ENCODE measurements at places on chromosomes 12 and 14.
A peak's percentile ranks its signal among the peaks of the same experiment; 100 is the strongest.

- no peak for DNase-seq
Measured at GRCh38 chr14:71183876-71184689, 276.8 kb downstream of the PCNX1 start.

DNA sequence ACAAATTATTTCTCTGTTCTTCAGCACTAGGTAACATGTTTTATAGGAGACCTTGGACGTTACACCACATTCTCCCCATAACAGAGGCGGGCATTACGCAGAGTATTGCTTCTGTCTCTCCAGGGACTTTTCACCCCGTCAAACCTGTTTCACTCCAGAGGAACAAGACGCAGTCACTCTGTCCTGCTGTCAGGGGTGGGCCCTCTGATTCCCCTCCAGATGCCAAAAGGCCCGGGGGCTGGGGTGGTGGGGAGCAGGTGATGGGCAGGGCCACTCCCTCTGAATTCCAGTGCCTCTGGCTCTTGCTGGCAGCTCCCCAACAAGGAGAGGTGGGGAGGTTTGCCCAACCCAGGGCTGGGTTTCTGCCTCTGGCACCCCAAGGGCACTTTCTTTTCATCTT, 71.9 kb downstream of the NTF3 start:
- no peak for DNase-seq

DNA sequence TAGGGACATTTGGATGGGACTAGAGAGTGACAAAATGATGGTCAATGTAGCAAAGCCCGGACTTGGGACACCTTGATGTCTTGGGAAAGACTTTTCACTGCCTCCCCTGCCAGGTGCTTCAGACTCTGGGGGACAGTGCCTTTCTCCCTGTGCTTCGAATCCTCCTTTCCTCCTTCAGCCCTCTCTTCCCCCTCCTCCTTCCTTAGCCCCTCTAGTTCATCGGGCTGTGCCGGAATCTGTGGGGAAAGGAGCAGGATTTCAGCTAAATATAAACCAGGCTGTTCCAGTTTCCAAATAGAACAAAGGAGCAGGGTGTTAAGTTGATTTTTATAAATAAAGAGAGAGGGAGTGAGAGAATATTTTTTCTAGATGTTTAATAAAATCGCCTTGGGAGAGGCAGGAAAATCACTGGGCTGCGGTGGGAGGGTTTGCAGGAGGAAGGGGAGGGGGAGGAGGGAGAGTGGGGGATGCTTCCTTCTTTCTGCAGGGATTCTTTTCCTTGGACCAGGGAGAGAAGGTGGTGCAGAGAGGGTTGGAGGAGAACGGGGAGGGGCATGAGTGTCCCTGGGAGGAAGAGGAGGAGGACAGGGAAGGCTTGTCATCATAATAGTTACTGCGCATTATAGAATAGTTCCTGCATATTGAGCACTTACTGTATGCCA, 21.3 kb upstream of the CABP1 start:
- no peak for DNase-seq

DNA sequence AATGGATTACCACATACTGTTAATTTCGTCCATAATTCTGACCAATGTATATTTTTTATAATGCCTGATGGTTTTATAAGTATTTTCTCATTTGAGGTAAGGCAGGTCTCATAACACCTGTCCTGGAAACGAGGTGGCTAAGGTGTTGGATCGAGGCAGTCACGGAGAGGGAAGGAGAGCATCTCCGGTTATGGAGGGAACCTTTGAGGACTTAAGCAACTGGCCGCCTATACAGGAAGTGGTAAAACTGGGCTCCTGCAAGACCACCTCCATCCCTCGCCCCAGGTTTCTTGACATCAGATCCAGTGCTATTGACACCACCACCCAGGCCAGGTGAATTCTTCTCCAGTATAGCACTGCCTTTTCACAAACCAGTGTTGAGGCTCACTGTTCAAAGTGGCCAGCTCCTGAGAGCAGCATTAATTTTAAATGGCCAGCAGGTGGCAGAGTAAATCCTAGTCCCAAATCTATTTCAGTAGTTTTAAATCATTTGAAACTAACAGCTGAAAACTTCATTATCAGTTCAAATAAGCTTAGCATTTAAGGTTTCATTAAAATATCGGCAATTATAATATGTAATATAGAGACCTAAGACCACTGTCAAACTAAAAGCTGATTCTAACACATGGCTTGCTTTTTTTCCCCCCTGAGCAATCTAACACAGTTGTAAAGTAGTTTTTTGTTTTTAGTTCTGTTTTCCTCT, 100.8 kb downstream of the PPM1A start:
- peak; percentile 9 for DNase-seq

DNA sequence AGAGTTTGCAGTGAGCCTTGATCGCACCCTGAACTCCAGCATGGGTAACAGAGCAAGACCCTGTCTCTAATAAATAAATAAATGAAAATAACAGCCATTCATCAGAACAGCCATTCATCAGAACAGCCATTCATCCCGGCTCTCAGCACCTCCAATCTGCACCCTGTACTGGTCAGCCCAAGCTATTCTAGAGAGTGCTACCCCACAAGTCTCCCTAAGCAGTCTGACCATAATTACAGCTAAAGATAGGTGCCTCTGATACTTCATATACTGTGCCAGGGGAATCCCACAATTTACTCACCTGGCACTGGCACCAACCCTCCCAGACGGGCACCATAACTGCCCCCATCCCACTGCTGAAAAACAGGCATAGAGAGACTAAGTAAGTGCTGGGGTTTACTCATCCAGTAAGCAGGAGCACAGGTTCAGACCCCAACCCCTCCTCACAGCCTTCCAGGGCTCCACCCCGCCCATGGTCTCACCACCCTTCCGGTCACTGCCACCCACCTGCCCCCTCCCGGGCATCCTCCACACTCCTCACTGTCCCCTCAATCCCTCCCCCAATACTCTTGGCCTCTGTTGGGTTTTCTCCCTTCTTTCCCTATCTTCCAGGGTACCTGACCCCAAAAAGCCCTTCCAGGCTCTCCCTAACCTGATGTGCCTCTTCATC, 15.2 kb upstream of the EIF5 start:
- no peak for DNase-seq

DNA sequence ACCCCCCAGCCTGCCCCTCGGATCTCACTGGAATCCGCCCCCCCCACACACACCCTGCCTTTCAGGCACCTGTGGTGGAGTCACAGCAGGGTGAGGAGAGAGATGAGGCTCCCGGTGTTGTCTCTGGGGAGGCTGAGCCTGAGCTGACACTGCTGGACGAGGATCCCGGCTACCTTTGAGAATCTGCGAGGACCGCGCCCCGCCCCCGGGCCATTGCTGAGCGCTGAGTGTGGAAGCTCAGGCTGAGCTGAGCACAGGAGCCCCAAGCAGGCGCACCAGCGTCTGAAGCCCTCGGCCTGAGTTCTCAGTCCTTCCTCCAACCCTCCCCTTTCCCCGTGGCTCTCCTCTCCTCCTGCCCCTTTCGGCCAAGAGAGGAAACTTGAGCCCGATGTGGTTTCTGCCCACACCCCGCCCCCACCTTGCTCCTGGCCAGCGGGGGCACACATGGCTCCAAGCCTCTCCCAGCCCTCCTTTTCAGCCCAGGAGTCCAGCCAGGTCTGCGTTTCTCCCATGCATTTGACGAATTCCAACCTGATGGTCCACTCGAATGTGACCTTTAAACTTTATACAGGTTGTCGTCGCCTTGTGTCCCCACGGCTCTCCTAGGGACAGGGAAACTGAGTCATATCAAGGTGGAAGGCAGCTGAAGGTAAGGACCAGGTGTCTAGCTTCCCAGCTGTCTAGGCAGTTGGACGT, at the start of gene NFE2:
NFE2 (minus strand) TSS at position 284 of the 696 bp plus-strand sequence. CDS start 5,767 bp downstream, outside the sequence.
- peak; percentile 39 for DNase-seq

DNA sequence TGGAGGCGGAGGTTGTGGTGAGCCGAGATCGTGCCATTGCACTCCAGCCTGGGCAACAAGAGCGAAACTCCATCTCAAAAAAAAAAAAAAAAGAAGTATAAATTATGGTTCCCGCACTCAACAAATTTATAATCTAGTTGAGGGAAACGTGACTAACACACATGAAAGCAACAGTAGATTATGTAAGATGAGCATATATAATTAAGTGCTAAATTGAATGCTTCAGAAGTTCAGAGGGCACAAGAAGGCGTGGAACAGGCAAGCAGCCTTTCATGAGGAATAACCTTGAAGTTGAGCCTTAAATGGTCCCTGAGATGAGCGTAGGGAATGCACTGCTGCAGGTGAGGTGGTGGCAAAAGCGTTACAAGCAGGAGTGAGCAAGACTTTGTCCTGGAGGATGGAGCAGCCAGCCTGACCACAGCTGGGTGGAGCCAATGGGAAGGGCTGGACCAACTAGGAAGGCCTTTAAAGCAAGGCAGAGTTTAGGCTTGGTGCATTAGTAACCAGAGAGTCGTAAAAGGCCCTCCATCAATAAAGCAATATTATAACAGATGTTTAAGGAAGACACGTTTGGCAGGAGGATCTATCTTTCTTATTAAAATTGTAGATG, 30.6 kb upstream of the TUBA1A start:
- no peak for DNase-seq

DNA sequence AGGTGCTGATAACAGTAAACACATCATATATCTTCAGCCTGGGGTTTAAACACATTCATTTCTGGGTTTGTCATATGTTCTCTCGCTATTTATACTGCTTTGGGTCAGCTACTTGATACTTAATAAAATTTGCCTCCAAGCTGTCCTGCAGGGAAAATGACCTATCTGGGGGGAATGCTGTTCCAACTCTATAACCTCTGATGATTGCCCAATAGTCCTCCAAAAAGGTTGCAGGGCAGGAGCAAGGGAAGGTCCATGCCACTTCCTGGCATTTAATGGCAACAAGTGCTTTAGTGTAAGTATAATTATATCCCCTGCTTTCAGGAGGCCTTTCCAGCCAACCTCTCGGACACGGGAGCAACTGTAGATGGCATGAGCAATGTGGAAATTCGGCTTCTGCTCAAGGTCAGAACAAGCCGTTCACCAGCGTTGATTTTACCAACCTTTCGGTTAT, 198.0 kb upstream of the EEA1 start:
- no peak for DNase-seq

- DNase-seq = no peak
Measured at GRCh38 chr14:89252887-89253532, 164.0 kb downstream of the FOXN3 start.

- DNase-seq = no peak
Measured at GRCh38 chr14:90829677-90830076, 13.4 kb upstream of the TTC7B start.

GRCh38 chr14:54796961-54797360, 105.7 kb downstream of the GCH1 start:
- no peak for DNase-seq

DNA sequence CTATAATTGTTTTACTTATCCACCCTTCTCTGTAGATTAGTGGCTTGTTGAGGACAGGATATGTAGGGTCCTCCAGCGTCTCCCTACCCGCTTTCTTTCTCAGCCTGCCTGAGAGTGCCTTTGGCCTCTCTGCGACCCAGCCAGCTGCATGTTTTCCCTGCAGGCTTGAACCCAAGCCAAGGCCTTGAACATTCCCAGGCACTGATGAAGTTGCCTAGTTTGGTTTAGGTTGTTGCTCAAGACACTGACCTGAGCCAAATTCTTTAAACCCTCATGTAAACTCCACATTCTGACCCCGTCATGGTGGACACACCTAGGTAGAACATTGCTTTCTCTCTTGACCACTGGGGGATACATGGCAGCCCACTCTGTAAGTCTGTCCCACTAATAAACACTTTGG, 33.4 kb upstream of the TXNRD1 start:
- peak; percentile 79 for DNase-seq

- peak; percentile 84 for DNase-seq
Measured at GRCh38 chr12:2853626-2854025, 3.2 kb downstream of the TEX52 start.

DNA sequence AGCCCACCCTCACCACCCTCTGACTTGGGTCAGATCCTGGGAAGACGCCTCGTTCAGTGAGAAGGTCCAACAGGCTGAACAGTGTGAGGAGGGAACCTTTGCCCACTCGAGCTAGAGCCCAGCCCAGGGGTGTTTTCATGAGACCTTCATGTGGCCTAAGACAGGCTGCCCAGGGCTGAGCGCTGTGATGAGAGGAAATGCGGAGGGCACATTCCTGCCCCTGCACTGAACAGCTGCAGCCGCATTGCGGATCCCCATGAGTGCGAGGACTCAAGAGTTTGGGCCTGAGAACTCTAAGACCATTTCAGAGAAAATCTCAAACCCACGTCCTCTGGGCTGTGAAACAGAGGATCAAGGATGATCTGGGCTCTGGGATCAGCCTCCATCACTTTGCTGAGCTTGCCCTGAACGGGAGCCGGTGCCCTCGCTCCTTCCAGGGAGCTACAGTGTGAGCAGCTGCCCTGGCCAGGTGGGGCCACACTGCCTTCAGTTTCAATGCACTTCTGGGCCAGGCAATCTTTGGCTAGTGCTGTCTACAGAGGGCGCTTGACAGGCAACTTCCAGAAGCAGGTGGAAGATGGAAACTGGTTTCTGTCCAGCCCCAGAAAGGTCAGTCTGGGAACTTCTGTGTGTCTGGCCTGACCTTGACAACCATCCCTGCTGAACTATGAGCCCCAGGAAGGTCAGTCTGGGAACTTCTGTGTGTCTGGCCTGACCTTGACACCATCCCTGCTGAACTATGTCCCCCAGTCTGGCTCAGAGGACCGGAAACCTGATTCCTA, 43.5 kb upstream of the P2RX7 start:
- DNase-seq = no peak

GRCh38 chr14:91482263-91483013, 27.7 kb downstream of the PPP4R3A start:
- no peak for DNase-seq

DNA sequence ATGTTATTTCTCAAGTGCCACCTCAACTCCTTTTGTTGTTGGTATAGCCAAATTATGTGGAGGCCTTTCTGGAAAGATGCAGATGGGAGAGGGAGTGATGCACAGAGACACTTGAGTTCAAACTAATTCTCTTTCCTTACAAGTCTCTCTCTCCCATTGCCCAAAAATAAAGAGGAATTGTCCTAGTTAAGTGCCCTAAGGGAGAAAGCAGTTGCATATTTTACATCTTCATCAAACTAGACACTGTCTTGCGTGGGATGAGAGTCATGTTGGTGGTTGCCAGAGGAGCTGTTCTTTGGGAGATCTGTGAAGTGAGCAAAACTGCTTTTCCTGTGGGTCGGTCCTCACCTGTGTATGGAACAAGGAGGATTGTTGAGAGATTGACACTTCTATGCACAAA, 72.2 kb downstream of the EP400 start:
- no peak for DNase-seq

DNA sequence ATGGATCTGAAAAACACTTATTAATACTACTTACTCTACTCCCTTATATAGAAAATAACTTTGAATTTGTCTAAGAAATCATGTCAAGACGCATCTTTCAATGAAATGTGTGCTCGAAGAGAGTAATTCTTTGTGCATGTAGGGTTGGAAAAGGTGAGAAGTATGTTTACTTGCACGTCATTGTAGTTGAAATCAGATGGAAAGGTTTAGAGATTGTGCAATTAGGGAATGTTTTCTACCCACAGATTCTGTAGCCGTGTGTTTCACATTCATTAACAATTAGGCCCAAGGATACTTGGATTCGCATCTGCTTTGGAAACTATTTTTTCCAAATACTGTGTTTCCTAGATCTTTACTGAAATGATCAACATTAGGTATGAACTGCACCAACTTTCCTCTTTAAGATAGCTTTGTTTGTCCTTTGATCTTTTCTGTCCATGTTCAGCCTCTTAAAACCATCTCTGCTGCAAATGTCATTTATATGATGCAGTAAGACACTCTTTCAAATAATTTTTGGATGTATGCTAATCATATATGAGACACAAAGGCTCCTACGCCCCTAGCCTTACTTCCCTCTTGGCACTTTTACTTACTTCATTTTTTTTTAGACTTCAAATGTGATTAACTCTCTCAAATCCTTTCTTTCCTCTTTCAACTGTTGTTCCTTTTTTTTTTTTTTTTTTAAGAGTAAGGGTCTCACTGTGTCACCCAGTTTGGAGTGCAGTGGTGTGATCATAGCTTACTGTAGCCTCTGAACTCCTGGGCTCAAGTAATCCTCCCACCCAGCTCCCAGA, 58.0 kb upstream of the PSMA6 start:
- no peak for DNase-seq

All from heart left ventricle (tissue), 16 donors.